ENCODE measurements at places on chromosomes 11 and 22. TPM values are rescaled to one million over a fixed set of nuclear protein-coding genes. Genes with fewer than 3 reads are reported as not detected.

DNA sequence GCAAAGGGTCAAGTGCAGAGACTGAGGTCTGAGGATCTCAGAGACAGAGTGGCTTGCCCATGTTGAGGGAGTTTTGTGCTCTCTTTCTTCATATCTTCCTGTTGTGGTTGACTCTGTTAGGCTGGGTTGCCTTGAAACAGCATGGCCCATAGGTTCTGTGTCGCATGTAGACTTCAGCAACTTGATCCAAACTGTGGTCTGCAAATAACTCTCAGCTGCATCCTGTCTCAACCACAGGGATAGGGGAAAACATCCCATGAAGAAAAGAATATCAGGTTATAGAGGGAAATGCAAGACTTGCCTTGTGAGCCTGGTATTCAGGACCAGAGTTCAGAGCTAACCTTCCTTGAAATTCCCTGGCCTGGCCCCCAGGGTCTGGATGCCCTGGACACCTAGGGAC is 69.4 kb downstream of the FLI1 start:
- DNase-seq = no peak

DNA sequence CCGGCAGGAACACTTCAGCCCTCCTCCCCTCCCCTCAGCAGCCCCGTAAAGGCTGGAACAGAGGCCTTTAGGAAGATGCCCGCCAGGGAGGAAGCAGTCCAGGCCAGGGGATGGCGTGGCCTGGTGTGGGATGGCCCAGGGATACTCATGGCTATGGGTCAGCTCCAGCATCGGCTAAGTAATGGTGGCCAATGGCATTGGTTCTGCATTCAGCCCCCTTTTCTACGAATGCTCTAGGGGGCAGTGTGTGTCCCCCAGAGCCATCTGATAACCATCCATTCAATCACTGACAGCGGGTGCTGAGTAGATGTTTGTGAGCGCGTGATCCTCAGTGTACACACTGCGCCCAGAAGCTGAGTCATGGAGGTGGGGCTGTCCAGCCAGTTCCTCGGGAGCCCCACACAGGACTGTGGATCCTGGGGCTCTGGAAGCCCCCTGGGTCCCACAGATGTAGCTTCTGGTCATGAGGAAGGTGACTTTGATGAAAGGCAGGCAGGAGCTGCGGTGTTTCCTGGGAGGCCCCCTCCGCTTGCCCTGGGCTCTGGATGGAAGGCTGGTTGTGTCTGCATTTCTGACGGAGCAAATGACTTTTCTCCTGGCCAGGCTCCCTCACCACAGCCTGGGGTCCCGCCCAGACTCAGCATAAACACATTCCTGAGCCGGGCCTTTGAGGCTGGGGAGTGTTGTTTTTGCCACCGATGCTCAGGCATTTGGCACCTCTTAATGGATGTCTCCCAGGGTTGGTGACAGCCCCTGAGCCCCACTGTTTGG is 46.5 kb downstream of the FBLN1 start:
- no peak for DNase-seq

GRCh38 chr11:3203221-3204043 is 15.2 kb downstream of the MRGPRG start:
- DNase-seq = no peak

DNA sequence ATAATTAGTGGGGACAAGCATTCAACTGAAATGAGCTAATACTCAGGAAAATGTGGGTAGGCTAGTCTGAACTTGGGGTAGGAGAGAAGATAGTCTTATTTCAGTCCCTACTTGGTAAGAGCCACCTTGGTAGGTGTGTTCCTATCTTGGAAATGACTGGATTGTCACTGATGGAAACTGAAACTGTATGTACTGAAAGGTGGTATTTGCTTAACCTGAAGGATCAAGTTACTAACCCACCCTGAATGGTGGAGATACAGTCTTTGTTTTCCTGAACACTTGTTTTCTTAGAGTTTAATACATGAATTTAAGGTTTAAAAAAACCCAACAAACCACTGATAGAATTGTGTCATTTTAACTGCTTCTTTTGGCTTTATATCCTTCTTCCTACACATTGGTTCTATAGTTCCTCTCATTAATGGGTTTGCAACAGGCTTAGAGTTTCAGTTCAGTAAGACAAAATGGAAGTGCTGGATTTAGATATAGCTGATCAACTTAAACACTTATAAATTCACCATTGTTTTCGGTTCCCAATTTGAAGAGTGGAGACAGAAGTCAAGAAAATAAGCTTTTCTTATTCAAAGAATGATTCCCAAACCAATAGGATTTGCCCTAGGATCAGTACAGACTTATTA is 4.2 kb downstream of the FAR1 start:
- no peak for DNase-seq

DNA sequence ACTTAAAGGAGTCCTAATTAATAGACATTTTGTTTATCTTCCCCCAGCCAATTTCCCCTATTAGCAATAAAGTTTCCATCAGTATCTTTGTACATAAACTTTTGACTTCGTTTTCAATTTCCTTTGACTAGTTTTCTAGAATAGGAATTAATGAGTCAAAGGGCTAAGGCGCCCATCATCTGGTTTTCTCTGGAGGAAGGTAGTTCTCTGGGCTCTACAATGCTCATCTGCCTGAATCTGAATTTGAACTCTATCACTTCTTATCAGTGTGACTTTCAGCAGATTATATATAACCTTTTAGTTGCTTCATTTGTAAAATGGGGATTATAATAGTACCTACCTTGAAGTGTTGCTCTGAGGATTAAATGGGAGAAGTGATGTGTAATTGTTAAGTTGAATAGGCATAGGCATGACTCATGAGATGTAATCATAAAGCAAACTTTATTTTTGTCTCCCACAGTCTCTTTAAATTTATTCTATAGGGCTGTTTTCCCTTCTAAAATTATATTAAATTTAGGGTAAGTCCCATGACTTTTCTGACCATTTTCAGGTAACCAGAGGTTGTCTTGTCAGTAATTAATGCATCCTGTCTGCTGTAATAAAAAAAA is 5.8 kb upstream of the TUB start:
- DNase-seq = no peak

- no peak for DNase-seq
Measured at GRCh38 chr11:77035039-77035438, 841 bp downstream of the B3GNT6 start.

DNA sequence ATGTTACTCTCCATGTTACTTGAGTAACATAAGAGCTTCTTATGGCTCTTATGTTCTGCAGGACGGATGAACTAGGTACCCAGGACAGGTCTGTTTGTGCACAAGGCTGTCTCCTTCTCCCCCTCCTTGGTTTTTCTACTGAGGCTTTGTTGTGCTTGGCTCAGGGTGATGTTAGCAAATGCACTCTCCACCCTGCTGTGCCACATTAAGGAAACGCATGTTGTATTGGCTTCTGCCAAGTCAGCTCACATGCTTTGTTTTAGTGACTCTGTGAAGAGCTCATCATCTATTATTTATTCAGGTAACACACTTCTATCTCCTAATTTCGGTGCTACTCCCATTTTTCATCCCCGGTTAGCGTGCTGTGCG is 108.3 kb downstream of the PTPRJ start:
- no peak for DNase-seq

GRCh38 chr11:121534131-121535093 is 81.6 kb upstream of the SORL1-AS1 start:
- DNase-seq = no peak

- no peak for DNase-seq
Measured at GRCh38 chr11:36583667-36584066, 10.6 kb upstream of the IFTAP start.

- DNase-seq = no peak
Measured at GRCh38 chr11:86576946-86577624, 95.3 kb downstream of the ME3 start.

DNA sequence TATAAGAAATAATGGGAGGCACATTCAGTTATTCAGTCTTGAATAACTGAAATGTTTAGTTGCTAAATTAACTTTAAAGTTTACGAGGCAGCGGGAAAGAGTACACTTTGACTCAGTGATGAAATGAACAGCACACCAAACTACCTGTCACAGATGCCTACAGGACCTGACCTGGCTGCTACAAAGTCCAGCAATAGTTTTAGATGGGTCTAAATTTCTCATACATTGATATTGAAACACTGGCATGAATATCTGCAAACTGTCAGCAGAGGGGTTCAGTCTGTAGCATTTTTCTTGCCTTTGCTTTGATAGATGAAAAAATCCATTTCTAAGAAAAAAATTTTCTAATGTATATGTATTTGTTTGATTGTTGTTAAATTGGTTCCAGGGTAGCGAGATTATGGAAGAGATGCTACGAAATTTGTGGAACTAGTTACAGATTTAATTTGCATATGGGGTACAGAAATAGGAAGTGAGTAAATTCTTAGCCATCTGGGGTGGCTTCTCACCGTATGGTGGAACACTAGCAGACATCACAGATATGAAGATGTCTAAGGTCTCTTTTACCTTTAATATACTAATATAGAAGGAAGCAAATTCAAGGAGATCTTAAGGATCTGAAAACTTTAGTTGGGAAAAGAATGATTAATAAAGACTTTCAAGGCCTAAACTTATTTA is 20.8 kb upstream of the GAB2 start:
- DNase-seq = no peak

DNA sequence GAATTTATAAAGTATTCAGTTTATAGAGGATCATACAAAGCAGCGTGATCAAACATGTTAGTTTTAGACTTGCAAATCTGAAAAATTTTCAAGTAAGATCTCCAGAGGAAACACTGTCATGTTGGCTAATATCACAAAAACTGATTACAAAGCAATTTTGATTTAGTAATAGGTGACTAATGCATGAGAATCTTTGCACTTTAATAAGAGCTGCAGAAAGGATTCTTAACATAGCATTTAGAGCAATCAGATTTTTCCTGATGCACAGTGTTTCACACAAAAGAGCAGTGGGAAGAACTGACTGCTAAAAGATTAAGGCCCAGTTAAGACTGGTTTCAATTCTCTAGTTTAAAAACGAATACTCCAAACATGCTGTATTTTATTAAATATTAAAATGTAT is 321.2 kb downstream of the GUCY1A2 start:
- no peak for DNase-seq

GRCh38 chr11:112783945-112784322 is 177.3 kb upstream of the NCAM1 start:
- no peak for DNase-seq

DNA sequence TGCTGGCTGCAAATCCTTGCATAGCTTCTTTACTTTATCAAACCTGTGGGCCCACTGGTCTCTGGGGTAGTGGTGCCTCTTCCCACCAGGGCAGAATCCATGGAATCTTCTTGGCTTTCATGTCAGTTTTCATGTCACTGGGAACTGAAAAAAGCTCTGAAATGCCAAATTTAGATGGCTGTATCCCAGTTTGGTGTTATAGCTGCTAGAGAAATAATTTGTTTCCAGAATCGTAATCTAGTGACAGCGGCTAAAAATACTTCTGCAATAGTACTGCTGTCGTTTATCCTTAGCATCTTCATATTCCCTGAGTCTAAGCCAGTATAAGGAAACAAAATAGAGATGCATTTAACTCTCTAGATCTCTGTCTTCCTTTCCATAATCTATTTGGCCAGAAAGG is 983.4 kb upstream of the FAT3 start:
- DNase-seq = no peak

GRCh38 chr11:73376160-73376802 is at the start of gene RELT:
Gene RELT, plus strand, starts transcription at chr11:73376399. Its CDS starts 12,738 bp downstream, at chr11:73389137.
- DNase-seq = peak; percentile 57

DNA sequence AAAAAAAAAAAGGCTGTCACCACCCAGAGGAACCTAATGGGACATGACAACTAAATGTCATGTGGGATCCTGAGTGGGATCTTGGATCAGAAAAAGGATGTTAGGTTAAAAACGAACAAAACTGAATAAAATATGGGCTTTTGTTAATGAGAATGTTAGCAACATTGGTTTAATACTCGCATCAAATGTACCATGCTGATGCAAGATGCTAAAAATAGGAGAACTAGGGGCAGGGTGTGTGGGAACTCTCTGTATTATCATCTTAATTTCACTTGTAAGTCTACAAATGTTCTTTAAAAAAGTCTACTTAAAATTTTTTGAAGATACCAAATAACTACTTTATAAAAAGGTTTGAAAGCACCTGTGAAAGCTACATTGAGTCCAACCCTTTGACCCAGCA is 88.8 kb upstream of the PRR5 start:
- DNase-seq = no peak

GRCh38 chr11:101509922-101510321 is 73.9 kb downstream of the TRPC6 start:
- DNase-seq = no peak

- DNase-seq = no peak
Measured at GRCh38 chr11:31301549-31302510, 67.7 kb downstream of the DCDC1 start.

- no peak for DNase-seq
Measured at GRCh38 chr11:9099617-9100016, 8.2 kb upstream of the SCUBE2 start.

GRCh38 chr11:12286606-12287005 is 90.8 kb upstream of the PARVA start:
- no peak for DNase-seq

DNA sequence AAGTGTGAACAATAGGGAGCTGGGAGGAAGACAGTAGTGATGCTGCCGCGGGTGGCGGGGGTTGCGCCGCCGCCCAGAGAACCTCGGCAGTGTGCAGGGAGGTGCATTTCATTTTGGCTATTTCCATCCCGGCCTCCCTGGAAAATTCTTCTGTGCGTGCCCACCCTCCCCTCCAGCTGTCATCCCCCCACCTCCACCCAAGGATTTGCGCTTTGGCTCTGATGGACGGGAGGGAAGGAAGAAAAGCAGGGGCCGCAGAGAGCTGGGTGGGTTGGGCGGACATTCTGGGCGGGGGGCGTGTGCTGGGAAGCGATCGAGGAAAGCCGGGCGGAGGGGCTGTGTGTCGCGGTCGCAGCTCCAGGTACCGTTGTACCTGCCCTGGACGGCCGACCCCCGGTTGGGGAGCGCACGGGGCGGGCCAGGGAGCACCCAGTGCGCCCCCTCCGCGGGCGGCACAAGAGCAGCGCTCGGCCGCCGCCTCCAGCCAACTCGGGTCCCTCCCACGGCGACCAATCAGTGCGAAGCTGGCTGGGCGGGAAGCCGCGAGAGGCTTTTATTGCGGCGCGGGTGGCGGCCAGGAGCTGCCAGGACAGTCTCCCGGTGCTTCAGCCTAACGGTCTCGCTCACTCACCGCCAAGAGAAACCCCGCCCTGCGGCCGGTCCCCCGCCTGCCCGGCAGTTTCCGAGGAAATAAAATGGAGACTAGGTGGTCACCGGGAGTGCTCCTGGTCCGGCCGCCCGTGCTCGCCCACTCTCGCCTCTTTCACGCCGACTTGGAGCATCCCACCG is 1.6 kb downstream of the NCAM1 start:
- no peak for DNase-seq

DNA sequence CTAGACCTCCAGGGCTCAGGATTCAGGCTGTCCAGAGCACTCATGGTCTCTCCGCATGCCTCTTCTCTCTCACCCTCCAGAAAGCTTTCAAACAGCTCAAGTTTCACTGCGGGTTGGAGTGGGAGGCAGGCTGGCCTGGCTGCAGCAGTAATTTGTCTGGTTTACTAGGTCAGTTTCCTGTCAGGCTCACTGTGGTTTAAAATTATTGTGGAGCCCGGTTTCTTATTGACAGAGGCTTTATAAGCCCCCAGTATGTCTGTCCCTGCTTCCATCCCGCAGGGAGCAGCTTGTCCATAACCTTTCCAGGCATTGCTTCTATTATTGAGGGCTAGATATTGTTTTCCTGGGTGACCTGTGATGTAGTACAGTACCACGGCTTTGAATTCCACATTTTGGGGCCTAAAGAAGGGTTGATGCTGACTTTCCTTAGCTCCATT is 235.3 kb upstream of the SORL1-AS1 start:
- DNase-seq = no peak

- DNase-seq = no peak
Measured at GRCh38 chr22:47423861-47424820, 661.7 kb downstream of the TBC1D22A start.

The OR51I1 gene
- total RNA-seq = not detected

The BTG4 gene
- total RNA-seq = 0.08 TPM

The OSM gene
- not detected for total RNA-seq

The GAB2 gene
- 13.1 TPM for total RNA-seq

The HBD gene
- total RNA-seq = not detected

The IGSF22 gene
- not detected for total RNA-seq

Measured in kidney epithelial cell (primary cell).